ENCODE measurements at places on chromosomes 13 and 19.

GRCh38 chr19:56113074-56113632, 7.9 kb downstream of the ZNF787 start:
- DNase-seq: no peak

DNA sequence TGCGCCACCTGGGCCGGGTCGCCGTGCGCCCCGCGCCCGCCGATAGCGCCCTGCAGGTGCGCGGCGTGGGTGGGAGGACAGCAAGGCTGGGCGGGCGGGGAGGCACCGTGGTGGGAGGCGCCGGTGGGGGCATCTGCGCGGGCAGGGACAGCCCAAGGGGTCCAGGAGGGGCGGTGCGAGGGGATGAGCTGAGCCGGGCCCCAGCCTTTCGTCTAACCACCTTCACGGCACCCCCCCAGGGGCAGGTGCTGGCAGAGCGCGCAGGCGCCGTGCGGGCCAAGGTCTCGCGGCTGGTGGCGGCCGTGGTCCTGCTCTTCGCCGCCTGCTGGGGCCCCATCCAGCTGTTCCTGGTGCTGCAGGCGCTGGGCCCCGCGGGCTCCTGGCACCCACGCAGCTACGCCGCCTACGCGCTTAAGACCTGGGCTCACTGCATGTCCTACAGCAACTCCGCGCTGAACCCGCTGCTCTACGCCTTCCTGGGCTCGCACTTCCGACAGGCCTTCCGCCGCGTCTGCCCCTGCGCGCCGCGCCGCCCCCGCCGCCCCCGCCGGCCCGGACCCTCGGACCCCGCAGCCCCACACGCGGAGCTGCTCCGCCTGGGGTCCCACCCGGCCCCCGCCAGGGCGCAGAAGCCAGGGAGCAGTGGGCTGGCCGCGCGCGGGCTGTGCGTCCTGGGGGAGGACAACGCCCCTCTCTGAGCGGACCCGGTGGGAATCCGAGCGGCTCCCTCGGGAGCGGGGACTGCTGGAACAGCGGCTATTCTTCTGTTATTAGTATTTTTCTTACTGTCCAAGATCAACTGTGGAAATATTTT, 3.1 kb downstream of the KISS1R start:
- DNase-seq: peak; percentile 66

GRCh38 chr19:3440082-3440481, 40.2 kb downstream of the SMIM24 start:
- DNase-seq: peak; percentile 68

DNA sequence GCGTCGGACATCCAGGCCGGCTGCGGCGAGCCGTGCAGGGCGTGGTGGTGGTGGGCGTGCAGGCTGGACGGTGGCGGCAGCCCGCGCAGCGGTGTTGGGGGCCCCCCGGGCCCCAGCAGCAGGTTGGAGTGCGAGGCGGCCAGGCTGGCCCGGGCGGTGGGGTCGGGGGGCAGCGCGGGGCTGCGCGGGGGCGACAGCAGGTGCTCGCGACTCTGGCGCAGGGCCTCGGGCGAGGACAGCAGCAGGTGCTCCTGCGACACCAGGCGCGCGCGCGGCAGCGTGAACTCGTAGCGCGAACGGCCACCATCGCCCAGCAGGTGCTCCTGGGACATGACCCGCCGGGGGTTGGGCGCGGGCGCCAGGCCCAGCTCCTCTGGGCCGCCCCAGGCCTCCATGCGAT, 9.8 kb downstream of the SHISA7 start:
- no peak for DNase-seq

DNA sequence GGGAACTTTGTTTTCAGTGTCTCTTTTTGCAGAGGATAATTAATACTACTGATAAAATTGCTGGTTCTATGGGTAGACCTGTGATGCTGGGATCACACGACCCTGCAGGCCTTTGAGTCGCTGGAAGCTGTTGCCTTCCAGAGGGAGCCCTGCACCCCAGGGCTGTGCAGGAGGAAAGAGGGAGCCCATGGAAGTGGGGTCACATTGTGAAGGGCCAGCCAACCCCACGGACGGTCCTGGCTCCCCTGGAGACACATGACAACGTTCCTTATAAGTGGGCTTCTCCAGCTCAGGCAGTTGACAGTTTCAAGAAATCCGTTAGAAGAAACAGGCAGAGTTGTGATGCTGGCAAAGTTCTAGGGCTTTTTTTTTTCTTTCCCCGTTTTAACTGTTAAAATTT, 98.0 kb downstream of the ZDHHC20 start:
- no peak for DNase-seq

- no peak for DNase-seq
These were observed 54.4 kb downstream of the COL4A2 start for GRCh38 chr13:110361365-110361911.

DNA sequence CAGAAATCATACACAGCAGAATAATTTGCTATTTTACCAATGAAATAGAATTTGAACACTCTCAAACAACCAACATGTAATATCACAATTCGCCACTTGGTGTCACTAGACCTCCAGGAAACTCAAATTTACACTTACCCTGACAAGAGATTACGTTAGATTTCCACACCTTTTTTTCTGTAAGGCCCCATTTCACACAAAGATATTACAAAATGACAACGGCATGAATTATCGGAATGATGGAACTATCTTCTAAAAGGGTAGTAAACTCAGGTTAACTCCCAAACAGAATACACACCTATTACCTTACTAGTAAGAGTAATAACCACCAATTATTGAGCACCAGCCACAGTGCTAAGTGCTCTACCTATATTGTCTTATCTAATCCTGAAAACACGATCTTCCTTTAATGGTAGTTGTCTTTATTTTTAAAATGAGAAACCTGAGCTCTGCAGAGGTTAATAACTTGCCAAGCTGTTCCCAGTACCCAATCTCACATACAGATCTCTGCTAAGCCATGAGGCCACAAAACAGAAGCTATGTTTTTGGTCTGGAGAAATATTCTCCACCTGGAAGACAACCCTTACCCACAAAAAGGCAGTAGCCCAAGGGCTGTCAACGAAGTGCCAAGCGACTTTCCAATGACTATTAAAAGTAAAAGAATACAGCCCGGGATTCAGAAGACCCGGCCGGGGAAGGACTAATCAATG, 152.4 kb downstream of the DCLK1 start:
- peak; percentile 22 for DNase-seq

- DNase-seq: no peak
These were observed 3.9 kb upstream of the MAB21L1 start for GRCh38 chr13:35480346-35480745.

- no peak for DNase-seq
These were observed 212.9 kb downstream of the PCDH9 start for GRCh38 chr13:67017276-67017675.

DNA sequence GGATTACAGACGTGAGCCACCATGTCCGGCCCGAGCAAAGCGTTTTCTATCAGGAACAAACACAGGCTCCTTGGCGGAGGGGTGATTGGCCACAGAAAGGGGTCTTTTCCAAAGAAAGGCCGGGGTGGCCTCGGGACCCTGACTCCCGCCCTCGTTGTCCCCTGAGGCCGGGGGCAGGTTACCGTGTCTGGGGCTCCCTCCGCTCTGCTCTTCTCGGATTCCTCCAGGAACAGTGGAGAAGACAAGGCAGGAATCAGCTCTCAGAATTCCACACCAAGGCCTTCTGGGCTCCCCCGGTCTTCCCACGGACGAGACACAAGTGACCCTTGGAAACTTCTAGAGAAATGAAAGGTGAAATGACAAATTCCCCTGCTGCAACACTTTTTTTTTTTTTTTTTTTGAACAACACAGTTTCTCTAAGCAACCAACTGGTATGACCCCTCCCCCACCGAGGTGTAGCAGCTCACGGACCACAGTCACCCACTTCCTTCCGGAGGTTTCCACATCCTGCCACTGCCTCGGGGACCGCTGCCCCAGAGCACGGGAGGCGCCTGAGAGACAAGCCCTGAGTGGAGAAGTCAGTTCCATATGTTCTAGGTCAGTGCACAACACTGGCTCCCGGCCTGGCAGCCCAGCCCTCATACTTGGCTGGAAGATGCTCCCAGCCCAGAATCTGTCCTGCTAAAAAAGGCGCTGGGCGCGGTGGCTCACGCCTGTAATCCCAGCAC, 11.0 kb downstream of the MOB3A start:
- peak; percentile 89 for DNase-seq

GRCh38 chr19:6736169-6736916, 1.0 kb downstream of the GPR108 start:
- DNase-seq: peak; percentile 74

DNA sequence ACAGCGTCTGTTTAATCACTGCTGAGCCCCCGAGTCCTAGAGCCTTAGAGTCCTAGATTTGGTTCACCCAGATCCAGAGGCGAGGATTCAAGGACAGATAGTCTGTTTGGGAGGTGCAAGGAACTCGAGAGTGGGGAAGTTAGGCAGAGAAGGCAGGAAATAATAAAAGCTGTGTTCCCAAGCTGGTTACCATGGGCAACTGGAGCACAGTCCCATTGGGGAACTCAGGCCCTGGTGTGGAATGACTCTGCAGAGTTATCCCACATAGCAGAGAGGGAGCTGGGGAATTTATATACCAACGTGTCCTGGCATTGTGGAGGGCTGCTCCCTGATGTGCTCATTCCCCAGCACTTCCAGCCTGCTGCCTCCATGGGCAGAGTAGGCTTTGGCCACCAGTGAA, 9.7 kb downstream of the IGSF23 start:
- no peak for DNase-seq

DNA sequence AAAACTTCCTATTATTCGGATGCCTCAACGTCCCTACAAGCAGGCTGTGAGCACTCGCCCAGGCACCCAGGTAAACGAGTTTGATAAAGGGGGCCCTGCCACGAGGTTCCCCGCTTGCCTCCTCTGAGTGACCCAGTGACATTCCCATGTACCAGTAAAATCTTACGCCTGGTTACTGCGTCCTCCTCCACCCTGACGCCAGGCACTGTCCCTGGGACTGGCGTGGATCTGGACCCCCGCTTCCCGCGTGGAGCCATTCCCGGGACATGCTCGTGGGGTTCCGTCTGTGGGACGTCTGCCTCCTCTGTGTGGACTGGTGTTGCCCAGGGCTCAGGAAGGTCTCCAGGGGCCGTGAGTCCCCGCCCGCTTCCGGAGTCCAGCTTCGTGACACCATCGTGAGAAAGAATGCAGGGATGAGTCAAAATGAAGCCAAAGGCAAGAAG, 407 bp upstream of the ZNF550 start:
- DNase-seq: no peak

GRCh38 chr19:32164384-32164992, 180.9 kb upstream of the ZNF507 start:
- DNase-seq: no peak

GRCh38 chr13:53560556-53560955, 531.9 kb downstream of the OLFM4 start:
- DNase-seq: no peak

GRCh38 chr19:4357095-4357797, 13.9 kb downstream of the MPND start:
- no peak for DNase-seq

DNA sequence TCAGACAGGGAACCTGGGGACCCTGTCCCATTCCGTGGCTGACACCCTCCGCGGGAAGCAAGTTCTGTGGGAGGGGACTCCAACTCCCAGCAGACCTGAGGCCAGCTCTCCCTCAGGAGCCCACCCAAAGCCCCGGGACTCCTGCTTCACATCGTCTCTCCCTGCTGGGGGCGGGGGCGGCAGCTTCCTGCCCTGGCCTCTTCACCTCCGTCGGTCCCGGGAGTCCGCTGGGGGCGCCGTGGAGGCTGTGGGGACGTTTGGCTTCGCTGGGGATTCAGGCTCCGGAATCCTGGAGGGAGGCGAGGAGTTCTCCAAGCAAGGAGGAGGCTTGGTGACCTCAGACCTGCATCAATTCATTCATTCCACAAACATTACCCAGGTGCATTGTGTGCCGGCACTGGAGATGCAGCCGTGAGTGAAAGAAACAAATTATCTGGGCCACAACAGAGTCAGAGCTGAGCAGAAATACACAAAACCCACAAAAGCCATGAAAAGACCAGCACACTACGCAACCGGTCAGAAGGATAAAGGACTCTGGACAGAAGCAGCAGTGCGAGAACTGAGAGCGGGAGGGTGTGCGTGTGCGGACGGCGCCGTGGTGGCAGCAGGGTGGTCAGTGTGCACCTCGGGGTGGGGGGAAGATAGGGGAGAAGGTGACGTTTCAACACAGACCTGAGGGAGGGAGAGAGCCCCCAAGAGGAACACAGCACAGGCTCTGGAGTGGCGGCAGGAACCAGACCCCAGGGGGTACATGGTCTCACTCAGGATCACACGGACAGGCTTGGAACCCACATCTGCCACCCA, 19.0 kb downstream of the EPS8L1 start:
- no peak for DNase-seq

DNA sequence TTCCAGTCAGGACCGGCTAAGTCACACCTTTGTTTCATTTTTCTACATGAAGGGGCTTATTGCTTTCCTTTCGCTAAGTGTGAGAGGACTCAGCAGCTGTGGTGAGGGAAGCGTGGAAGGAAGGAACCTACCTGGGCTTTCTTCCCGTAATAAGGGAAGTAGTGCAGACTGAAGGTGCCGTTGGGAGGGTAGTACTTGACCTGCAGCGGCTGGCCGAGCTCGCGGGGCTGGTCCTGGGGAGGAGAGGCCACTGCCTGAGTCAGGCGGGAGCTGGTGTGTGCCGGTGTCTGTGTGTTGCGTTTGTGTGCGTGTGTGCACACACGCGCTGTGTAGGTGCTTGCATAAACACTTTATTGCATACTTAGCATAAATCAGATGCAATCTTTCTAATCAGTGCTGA, 7.7 kb downstream of the ATP4B start:
- no peak for DNase-seq

DNA sequence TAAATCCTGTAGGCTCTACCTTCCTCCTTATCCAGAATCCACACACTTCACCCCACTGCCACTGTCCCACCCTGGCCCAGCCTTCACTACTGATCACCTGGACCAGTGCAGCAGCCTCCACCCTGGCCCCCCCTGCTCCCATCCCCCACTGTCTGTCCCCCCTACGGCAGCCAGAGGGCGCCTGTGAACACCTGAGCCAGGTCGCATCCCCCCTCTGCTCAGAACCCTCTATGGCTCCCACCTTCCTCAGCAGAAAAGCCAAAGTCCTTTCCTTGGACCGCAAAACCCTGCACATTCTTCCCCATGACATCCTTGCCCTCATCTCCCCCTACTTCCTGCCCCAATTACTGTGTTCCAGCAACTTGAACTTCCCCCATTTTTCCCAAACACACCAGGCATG, 20.6 kb downstream of the ELAVL3 start:
- no peak for DNase-seq

All from stimulated activated CD4-positive, alpha-beta T cell treated with anti-CD3 and anti-CD28 coated beads, Interleukin-2, amount 100 ng/mL, for 24 hours (primary cell).